ENCODE measurements at places on chromosomes 1 and 21.
A peak's percentile ranks its signal among the peaks of the same experiment; 100 is the strongest.

DNA sequence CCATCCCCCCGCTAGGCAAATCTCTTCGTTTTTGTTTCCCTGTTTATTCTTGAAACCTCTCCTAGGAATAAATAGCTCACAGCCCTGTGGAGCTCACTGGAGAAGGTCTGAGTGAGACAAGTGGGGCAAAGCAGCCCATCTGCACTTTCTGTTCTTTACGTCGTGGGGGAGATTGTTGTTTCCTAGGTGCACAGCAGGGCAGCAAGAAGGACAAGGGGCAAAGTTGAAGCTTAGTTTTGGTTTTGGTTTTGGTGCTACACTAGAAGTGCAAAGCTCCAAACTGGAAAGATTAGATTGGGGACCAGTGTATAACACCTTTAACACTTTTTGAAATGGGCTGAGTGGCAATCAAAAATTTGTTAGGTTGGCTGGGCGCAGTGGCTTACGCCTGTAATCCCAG is 76.6 kb downstream of the GPR88 start:
- no peak for DNase-seq

- no peak for DNase-seq
Measured at GRCh38 chr1:60963167-60963940, 119.0 kb upstream of the NFIA start.

DNA sequence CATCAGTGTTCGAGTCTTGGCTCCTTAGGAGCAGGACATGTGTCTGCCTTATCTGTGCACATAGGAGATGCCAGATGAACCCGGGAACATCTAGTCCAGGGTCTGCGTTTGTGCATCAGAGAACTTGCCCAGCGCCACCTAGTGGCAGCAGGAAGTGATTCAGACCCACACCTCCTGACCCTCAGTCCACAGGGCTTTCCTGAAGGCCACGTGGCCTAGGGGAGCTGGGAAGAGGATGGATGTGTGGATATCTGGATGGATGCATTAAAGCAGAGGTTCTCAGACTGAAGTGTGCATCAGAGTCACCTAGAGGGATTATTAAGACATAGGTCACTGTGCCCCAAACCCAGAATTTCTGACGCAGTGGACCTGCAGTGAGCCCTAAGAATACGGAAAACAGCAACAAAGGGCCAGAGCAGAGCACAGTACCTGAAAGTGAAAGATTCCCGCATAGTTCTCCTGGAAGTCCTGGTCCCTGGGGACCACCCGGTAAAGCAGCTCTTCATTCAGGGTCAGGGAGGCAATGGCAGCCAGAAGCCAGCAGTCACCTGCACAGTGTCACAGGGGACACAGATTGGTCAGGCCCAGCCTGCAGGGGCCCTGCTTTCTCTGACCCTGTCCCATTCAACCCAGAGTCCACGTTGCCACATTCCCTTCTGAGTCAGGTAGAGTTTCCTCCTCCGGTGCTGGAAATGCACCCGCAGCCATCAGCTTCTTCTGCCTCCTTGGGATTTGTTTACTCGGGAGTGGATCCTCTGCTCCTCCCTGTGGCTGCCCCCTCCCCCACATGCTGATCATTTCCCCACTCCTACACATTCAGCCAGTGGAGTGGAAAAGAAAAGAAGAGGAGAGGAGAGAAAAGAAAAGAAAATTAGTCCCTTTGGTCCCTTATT is 37.0 kb downstream of the CAPN8 start:
- peak; percentile 44 for DNase-seq

DNA sequence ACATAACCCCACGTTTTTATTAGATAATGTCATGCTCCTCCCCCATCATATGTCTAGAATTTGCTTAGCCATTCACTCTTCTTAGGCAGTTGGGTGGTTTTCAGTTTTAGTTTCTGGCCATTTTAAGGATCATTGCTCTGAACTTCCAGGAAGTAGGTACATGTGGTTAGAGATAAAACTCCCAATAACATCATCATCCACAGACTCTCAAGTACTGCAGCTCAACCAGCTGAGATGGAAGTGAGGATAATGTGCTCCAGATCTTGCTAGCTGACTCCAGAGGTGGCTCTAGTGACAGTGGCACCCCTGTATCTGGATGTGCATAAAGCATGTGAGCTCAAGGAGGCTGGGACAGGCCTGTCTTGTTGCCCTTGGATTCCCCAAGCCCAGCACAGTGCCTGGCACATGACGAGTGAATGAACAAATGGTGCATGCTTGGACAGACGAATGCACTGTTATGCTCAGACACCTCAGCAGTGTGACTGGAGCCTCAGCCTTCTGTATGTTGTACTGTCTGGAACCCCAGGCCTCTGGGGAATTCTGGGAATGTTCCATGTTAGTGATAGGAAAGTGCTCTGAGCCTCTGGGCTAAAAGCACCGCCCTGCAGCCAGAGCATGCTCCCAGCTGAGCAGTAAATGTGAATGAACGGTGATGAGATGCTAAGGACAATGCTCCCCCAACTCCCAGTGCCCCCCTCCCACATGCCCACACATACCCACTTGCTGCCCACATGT is 16.4 kb upstream of the KCNN3 start:
- DNase-seq: no peak

DNA sequence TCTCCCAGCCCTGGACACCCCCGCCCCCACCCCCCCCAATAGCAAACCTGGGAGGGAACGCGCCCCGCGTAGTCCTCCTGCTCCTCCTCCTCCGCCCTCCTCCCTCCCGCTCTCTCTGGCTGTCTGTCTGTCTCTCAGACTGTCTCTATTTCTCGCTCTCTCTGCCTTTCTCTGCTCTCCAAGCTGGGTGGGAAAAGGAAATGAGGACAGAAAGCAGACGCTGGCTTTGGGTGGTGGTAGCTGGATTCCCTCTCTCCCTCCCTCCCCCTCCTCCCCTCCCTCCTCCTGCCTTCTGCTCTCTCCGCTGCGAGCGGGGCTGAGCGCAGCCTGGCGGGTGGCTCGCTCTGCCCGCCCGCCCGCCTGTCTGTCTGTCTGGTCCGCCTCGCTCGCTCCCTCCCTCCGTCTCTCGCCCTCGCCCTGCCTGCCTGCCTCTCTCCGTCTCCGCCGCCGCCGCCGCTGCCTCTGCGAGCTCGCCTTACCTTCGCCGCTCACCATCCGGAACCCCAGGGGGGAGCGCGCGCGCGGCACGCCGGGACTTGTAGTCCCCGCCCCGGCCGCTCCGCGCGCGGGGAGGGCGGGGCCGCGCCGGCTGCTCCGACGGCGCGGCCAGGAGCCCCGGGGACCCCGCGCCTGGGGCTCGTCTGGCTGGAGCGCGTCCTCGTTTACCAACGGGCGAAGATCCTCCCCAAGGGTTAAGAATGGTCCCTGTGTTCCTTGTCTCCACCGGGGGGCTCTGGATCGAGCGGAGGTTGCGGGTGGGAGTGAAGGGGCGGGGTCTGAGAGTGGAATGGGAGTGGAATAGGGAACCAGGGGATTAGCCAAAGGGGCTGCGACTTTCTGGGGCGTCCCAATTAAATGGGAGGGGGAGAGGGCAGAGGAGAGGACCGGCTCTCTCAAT is at the start of gene AHDC1:
AHDC1 (minus strand) TSS at position 464 of the 898 bp plus-strand sequence. CDS start 52,029 bp downstream, outside the sequence.
- DNase-seq: peak; percentile 79

DNA sequence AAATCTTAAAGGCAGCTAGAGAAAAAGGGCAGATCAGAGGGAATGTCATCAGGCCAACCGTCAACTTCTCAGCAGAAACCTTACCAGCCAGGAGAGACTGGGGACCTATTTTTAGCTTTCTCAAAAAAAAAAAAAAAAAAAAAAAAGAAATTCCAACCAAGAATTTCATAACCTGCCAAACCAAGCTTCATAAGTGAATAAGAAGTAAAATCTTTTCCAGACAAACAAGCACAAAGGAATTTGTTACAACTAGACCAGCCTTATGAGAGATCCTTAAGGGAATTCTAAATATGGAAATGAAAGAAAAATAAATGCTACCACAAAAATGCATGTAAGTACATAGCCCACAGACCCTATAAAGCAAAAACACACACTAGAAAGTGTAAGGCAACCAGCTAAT is 267.7 kb downstream of the AKT3 start:
- DNase-seq: peak; percentile 11

DNA sequence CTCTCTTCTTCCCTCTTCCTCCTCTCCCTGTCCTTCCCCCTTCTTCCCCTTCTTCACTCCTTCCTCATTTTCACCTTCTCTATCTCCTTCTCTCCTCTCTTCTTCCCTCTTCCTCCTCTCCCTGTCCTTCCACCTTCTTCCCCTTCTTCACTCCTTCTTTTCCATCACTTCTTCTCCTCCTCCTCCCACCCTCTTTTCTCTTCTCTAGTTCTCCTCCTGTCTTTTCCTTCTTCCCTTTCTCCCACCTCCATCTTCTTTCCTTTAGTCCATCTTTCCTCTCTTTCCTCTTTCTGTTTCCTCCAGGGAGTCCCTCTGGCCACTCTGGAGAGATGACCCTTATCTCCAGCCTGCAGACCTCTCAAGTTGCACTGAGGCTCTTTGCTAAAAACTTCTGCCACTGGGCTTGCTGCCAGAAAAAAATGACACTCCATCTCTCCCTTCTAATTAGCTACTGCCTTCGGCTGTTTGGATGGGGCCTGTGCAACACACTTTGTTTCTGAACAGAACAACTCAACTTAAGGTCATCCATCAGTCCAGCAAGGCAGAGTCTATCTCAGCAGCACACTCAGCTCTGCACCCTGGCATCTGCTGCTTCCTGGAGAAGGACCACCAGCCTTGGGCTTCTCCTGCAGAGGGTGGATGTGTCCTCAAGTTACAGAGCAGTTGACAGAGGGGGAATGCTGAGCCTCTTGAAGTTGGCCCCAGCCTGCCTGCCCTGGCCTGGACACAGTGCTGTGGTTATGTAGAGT is 538.8 kb downstream of the MATN1 start:
- no peak for DNase-seq

- DNase-seq: no peak
Measured at GRCh38 chr1:36765785-36766300, 268.5 kb downstream of the GRIK3 start.

GRCh38 chr1:205335692-205336091 is 14.1 kb upstream of the NUAK2 start:
- peak; percentile 74 for DNase-seq

GRCh38 chr1:79895573-79895972 is 889.0 kb upstream of the ADGRL4 start:
- no peak for DNase-seq

- DNase-seq: no peak
Measured at GRCh38 chr1:108845446-108845845, 11.4 kb downstream of the AKNAD1 start.

GRCh38 chr1:93814059-93814794 is 64.8 kb downstream of the DNTTIP2 start:
- DNase-seq: peak; percentile 90

- no peak for DNase-seq
Measured at GRCh38 chr1:222757646-222758268, 20.8 kb downstream of the FAM177B start.

- no peak for DNase-seq
Measured at GRCh38 chr1:54250670-54251069, 50.7 kb downstream of the MRPL37 start.

- DNase-seq: no peak
Measured at GRCh38 chr21:31279986-31280385, 64.1 kb downstream of the TIAM1 start.

- DNase-seq: no peak
Measured at GRCh38 chr1:5110508-5110907, 456.1 kb downstream of the AJAP1 start.

GRCh38 chr1:183840140-183840539 is 35.2 kb downstream of the RGL1 start:
- peak; percentile 71 for DNase-seq

DNA sequence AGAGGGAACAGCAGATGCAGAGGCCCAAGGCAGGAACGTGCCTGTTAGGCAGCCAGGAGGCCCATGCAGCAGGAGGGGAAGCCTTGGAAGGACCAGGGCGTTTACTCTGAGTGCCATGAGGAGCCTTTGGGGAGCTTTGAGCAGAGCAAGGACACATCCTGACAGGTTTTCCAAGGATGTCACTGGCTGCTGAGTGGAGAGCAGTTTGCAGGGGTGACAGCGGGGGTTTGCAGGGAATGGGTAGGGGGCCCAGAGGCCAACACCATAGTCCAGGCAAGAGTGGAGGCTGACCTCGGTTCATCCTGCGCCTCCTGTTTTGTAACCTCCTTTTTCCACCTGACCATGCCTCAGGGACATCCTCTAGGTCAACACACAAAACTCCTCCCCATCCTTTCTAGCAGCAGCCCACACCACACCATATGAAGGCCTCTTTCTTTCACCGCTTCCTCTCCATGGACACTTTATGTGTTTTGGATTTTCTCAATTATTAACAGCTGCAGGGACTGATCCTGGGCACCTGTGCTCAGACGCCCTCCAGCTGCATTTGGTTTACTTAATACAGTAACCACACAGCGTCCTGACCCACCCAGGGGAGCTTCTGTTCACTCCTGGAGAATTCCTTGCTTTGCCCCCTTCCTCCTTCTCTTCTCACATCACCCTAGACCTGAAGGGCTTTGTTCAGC is 528.5 kb downstream of the MATN1 start:
- DNase-seq: no peak

- DNase-seq: no peak
Measured at GRCh38 chr1:176225911-176226310, 18.8 kb upstream of the COP1 start.

DNA sequence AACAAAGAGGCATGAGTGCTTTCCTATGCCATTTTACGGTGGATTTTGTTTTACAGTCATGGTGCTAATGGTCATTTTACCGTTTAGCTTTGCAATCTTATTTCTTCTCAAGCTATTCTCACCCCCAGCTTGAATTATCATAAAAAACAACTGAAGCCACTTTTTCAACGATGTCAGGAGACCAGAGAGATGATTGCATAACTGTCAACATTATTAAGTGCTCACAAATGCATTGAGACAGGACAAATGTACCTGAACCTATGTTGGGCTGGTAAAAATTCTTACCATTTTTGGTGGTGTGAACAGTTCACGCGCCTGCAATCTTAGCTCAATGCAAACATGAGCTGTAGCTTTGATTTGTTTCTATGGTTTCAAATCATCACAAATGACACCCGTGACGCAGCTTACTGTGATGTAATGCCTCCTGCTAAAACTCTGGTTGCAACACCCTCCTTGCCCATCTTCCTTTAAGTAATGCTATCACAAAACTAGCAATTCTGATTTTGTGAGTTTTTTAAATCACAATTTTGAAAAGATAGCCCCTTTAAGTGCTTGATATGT is 104.4 kb downstream of the UCHL5 start:
- DNase-seq: no peak

- no peak for DNase-seq
Measured at GRCh38 chr1:212791261-212791675, 309 bp downstream of the NSL1 start.

DNA sequence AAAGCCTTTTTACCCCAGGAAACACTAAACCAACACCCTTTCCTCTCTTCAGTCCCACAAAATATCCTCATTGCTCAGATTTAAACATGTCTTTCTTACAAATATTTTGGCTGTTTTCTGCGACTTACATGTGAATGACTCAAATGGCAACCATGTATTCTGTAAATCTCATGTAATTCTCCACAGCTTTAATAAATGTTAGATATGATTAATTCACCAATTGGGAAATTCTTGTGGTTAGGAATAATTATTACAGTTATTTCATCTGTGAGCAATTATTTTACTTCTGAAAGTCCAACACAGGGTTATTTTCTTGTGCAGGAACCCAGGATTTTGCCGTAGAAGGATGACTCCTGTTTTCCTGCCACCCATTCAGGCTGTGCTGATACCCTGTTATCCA is 431.5 kb downstream of the LMO4 start:
- DNase-seq: no peak

GRCh38 chr1:44547837-44548236 is 126.4 kb downstream of the TMEM53 start:
- DNase-seq: no peak
